ENCODE measurements at places on chromosomes 7 and 10. TPM values are rescaled to one million over a fixed set of nuclear protein-coding genes. Genes with fewer than 3 reads are reported as not detected.

MSMB gene
- total RNA-seq = not detected

FANK1 gene
- 0.92 TPM for total RNA-seq

GPR15LG gene
- total RNA-seq = not detected

CCDC172 gene
- total RNA-seq = not detected

All from activated naive CD8-positive, alpha-beta T cell treated with anti-CD3 and anti-CD28 coated beads for 36 hours (primary cell).